Activated CD8-positive, alpha-beta memory T cell treated with anti-CD3 and anti-CD28 coated beads for 4 hours (primary cell): ENCODE measurements at places on chromosomes 2 and 18.

DNA sequence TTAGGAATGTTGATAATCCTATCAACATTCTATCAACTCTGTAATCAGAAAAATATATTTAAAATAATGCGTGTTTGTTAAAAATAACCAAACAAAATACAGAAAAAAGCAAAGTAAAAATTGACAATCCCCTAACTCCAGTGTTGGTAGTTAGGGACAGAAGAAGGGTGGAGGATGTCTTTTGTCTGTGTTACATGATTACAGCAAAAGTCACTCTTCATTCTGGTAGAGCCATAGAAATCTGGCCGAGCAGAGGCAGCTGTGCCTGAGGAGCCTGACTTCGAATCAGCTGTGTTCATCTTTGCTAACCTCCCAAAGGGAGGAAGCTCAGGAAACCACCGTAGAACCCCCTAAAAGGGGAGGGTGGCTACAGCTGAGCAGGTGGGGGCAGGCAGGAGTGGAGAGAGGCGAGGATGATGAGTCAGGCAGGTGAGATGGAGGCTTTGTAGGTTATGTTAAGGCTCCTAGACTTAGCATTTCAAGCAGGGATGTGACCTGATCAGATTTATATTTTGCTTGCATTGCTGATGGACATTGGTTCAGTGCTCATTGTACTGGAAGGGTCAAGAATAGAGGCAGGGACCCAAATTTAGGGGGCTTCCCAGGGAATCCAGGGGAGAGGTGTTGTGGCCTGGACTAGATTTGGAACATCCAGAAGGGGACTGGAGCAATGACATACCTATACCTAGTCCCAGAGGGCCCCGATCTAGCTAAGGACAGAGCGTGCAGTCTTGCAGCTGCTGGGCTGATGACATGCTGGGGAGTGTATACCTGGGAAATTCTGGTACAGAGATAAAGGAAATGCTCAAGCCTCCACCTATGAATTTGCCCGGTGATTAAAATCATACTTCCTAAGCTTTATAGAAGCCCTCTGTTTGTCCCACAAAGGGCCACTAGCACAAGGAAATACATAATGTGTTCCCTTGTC is 95.7 kb downstream of the NEDD4L start:
- no peak for DNase-seq

- DNase-seq = no peak
Observed at GRCh38 chr2:116499389-116499788, 1315.1 kb upstream of the DDX18 start.

DNA sequence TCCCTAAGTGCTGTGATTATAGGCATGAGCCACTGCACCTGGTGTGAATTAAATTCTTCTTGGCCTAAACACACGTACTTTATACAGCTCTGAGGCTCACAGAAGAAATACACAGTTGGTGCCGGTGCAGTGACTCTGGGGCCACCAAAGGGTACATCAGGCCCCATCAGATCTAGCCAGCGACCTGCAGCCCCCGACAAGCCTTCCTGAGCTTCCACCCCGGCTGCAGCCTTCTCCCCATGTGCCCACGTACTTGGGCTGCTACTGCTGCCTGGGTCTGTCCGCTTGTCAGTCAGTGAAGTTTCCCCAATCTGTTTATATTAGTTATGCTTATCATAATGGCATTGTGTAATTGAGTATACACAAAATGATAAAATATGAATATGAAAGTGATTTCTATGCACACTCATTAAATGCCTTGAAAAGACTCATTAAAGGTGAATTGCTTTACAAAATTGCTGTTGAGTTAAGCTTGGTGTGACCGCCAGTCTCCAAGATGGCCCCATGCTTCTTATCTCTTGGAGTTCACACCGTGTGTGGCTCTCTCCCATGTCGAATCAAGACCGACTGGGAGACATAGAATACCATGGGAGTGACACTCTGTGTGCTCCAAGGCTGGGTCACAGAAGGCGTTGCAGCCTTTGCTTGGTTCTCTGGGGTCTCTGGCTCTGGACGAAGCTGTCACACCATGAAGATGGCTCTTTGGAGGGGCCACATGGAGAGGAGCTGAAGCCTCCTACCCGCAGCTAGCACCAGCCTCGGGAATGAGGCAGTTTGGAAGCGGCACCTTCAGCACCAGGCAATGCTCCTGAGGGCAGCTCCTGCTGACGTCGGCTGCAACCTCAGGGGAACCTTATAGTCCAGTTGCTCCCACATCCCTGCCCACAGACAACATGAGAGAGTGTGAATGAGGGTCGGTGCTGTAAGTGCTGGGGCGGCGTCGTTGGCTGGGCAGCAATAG is 29.2 kb upstream of the HPCAL1 start:
- no peak for DNase-seq

DNA sequence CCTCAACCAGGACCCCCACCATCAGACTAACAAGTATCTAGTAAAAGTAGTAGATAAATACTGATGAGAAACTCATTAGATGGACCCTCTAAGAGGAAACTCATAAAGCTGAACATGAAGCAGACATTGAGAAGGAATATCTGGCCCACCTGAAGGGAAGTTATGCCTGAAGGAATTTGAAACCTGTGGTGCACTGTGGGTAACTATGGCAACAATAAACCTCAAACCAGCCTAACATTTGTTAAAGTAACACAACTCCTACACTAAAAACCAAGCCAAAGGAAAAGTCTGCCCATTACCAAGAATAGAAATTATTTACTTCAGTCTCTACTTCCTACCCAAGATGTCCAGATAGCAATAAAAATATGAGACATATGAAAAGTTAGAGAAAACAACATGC is 43.4 kb downstream of the KIAA1328 start:
- no peak for DNase-seq

GRCh38 chr2:110931648-110932047 is 189.1 kb upstream of the BCL2L11 start:
- no peak for DNase-seq

GRCh38 chr2:175964195-175964594 is 37.9 kb downstream of the LNPK start:
- no peak for DNase-seq

- DNase-seq = no peak
Observed at GRCh38 chr2:207067473-207067872, 98.3 kb downstream of the KLF7 start.
